Bronchial smooth muscle cell (primary cell): ENCODE measurements at places on chromosomes 1 and 21. TPM values are rescaled to one million over a fixed set of nuclear protein-coding genes. Genes with fewer than 3 reads are reported as not detected.

Gene RXRG
- total RNA-seq, result 1.2 TPM in 1 of 2 replicates, not detected in the other

Gene MTARC2
- total RNA-seq, result 2.4 and 5.3 TPM in 2 replicates

Gene UTS2
- 0.95 TPM in 1 of 2 replicates, not detected in the other for total RNA-seq

Gene GUCA2A
- not detected in 2 replicates for total RNA-seq

Gene IQCC
- 0.69 and 1.6 TPM in 2 replicates for total RNA-seq

Gene PFDN2
- total RNA-seq, result 49.8 and 54.0 TPM in 2 replicates

Gene TRIM62
- 2.0 and 3.1 TPM in 2 replicates for total RNA-seq

Gene HSD3B2
- not detected in 2 replicates for total RNA-seq

Gene SLC45A3
- total RNA-seq, result 0.32 and 0.94 TPM in 2 replicates

Gene LCE3A
- total RNA-seq, result not detected in 2 replicates

Gene CATSPERE
- total RNA-seq, result 0.77 and 1.1 TPM in 2 replicates

Gene GLRX2
- 11.7 and 14.7 TPM in 2 replicates for total RNA-seq

Gene PTAFR
- total RNA-seq, result under 0.01 TPM in 2 replicates

Gene ZNF593OS
- total RNA-seq, result not detected in 2 replicates

Gene ATP1A4
- total RNA-seq, result not detected in 2 replicates

Gene ARHGEF10L
- total RNA-seq, result 12.3 and 20.4 TPM in 2 replicates

Gene C1QB
- not detected in 2 replicates for total RNA-seq

Gene LRRC8C
- total RNA-seq, result 2.2 and 4.1 TPM in 2 replicates

Gene CCDC185
- total RNA-seq, result not detected in 2 replicates

Gene PUSL1
- 9.6 and 9.9 TPM in 2 replicates for total RNA-seq

Gene RNF19B
- total RNA-seq, result 8.5 and 12.5 TPM in 2 replicates

Gene GUCA2B
- not detected in 2 replicates for total RNA-seq

Gene GLIS1
- total RNA-seq, result 0.47 and 0.77 TPM in 2 replicates

Gene FOXO6
- not detected in 2 replicates for total RNA-seq

Gene TTF2
- 5.2 TPM in 2 replicates for total RNA-seq

Gene ARHGEF2
- 68.9 and 151 TPM in 2 replicates for total RNA-seq

Gene SAMSN1
- not detected in 2 replicates for total RNA-seq

Gene HPDL
- 0.16 and 0.26 TPM in 2 replicates for total RNA-seq

Gene PLA2G2D
- total RNA-seq, result not detected in 2 replicates

Gene SMCP
- not detected in 2 replicates for total RNA-seq

Gene DNAJC28
- total RNA-seq, result 1.4 and 1.7 TPM in 2 replicates

Gene KRTAP13-2
- not detected in 2 replicates for total RNA-seq

Gene GPR153
- 6.6 and 11.3 TPM in 2 replicates for total RNA-seq

Gene GBP4
- 0.16 and 0.26 TPM in 2 replicates for total RNA-seq

Gene AUNIP
- 0.09 and 0.32 TPM in 2 replicates for total RNA-seq

Gene SPRR2B
- total RNA-seq, result not detected in 2 replicates

Gene SLC6A9
- 2.4 and 6.4 TPM in 2 replicates for total RNA-seq

Gene EPHA10
- total RNA-seq, result under 0.01 TPM in 1 of 2 replicates, not detected in the other

Gene PRRX1
- 71.4 and 134 TPM in 2 replicates for total RNA-seq

Gene KCNE2
- total RNA-seq, result 0.16 TPM in 1 of 2 replicates, not detected in the other

Gene FHAD1
- 0.26 and 0.32 TPM in 2 replicates for total RNA-seq

Gene TNFRSF9
- under 0.01 TPM in 1 of 2 replicates, not detected in the other for total RNA-seq

Gene MROH9
- total RNA-seq, result 0.09 TPM in 1 of 2 replicates, not detected in the other

Gene PRELP
- total RNA-seq, result under 0.01 and 1.1 TPM in 2 replicates

Gene OR2L8
- total RNA-seq, result not detected in 2 replicates

Gene PDPN
- total RNA-seq, result 0.86 and 1.1 TPM in 2 replicates

Gene SERINC2
- 1.1 and 2.1 TPM in 2 replicates for total RNA-seq

Gene PLPPR4
- total RNA-seq, result 0.17 and 1.1 TPM in 2 replicates

Gene SUSD4
- total RNA-seq, result under 0.01 TPM in 1 of 2 replicates, not detected in the other

Gene S100A16
- total RNA-seq, result 140 and 155 TPM in 2 replicates

Gene DIRAS3
- total RNA-seq, result 1.3 and 5.2 TPM in 2 replicates

Gene TNNT2
- total RNA-seq, result not detected in 2 replicates

Gene PLEKHN1
- 0.09 and 0.63 TPM in 2 replicates for total RNA-seq

Gene CACNA1S
- total RNA-seq, result not detected in 2 replicates

Gene LRRC39
- total RNA-seq, result 0.16 and 0.17 TPM in 2 replicates

Gene PTPRC
- not detected in 2 replicates for total RNA-seq

Gene LRRC7
- under 0.01 TPM in 1 of 2 replicates, not detected in the other for total RNA-seq

Gene LCE2B
- total RNA-seq, result not detected in 2 replicates

Gene CRYBG2
- total RNA-seq, result under 0.01 TPM in 1 of 2 replicates, not detected in the other
